Activated CD4-positive, alpha-beta T cell treated with anti-CD3 and anti-CD28 coated beads, Interleukin-2, amount 10 ng/mL, durations not matched to agents 7 days and 5 days (primary cell): ENCODE measurements at places on chromosomes 2 and 18. TPM values are rescaled to one million over a fixed set of nuclear protein-coding genes. Genes with fewer than 3 reads are reported as not detected.

UGT1A10 gene
- total RNA-seq: not detected

DUSP2 gene
- total RNA-seq: 11.9 TPM

CREG2 gene
- 0.31 TPM for total RNA-seq

PLCD4 gene
- 0.15 TPM for total RNA-seq

ERMN gene
- total RNA-seq: 3.5 TPM

PDE1A gene
- not detected for total RNA-seq

IHH gene
- not detected for total RNA-seq

ESPNL gene
- total RNA-seq: 0.05 TPM

SLC5A7 gene
- not detected for total RNA-seq

CD8B2 gene
- total RNA-seq: not detected

- H3K27ac ChIP-seq: no peak overlapping the region
- peak; percentile 40 for DNase-seq
- H3K27me3 ChIP-seq: no peaks in the 10 kb centered on the region
- peaks cover 25% of the 10 kb centered on the region for H3K36me3 ChIP-seq
Measured at GRCh38 chr2:121356058-121356640, 71.1 kb upstream of the TFCP2L1 start.

DNA sequence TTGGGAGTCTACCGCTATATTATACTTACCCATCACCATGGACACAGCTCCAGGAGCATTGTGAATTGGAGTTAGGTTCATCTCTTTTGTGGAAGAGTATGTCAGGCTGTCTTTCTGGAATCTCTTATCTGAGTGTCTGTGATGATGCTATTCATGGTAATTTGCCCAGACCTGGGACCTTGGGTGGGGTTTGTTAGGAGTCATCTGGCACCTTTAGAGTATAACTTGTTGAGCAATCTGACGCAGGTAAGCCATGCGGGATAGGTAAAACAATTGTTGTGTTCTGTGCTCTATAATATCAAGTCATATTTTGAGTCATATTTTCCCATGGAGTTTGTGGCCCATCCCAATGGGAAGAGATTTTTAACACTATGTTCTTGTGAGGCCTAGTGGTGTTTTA lies 49.7 kb upstream of the MAPRE2 start:
- no peaks in the 10 kb centered on the region for H3K27me3 ChIP-seq
- no peaks in the 10 kb centered on the region for H3K4me1 ChIP-seq
- H3K4me3 ChIP-seq: no peak overlapping the region
- DNase-seq: no peak
- H3K36me3 ChIP-seq: no peaks in the 10 kb centered on the region
- no peak overlapping the region for H3K27ac ChIP-seq

GRCh38 chr2:43486603-43487002 lies 109.2 kb downstream of the THADA start:
- no peaks in the 10 kb centered on the region for H3K27me3 ChIP-seq
- H3K27ac ChIP-seq: no peak overlapping the region
- no peak for DNase-seq
- no peak overlapping the region for H3K4me3 ChIP-seq
- H3K4me1 ChIP-seq: peaks cover 12% of the 10 kb centered on the region

- no peak for DNase-seq
- no peak overlapping the region for H3K27ac ChIP-seq
- H3K27me3 ChIP-seq: peaks cover 9% of the 10 kb centered on the region
- H3K4me3 ChIP-seq: no peak overlapping the region
- H3K4me1 ChIP-seq: no peaks in the 10 kb centered on the region
- no peaks in the 10 kb centered on the region for H3K36me3 ChIP-seq
Measured at GRCh38 chr2:205427112-205427511, 255.2 kb upstream of the NRP2 start.

- H3K36me3 ChIP-seq: peaks cover 6% of the 10 kb centered on the region
- DNase-seq: no peak
- no peak overlapping the region for H3K27ac ChIP-seq
- peaks cover 28% of the 10 kb centered on the region for H3K4me1 ChIP-seq
- H3K27me3 ChIP-seq: no peaks in the 10 kb centered on the region
Measured at GRCh38 chr2:46936566-46936965, 21.0 kb upstream of the MCFD2 start.

DNA sequence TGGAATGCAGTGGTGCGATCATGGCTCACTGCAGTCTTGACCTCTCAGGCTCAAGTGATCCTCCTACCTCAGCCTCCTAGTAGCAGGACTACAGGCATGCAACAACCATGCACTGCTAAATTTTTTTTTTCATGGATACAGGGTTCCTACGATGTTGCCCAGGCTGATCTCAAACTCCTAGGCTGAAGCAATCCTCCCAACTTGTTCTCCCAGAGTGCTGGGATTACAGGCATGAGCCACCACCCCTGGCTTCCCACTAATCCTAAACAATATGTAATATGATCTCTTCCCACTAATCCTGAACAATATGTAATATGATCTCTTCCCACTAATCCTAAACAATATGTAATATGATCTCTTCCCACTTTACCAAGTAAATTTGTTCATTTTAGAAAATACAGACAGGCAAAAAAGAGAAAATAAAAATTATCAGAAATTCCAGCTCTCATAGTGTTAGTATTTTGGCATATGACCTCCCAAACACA lies 33.7 kb upstream of the C18orf32 start:
- no peak for DNase-seq
- H3K36me3 ChIP-seq: no peaks in the 10 kb centered on the region
- H3K27me3 ChIP-seq: no peaks in the 10 kb centered on the region
- H3K4me1 ChIP-seq: no peaks in the 10 kb centered on the region
- H3K4me3 ChIP-seq: no peak overlapping the region
- H3K27ac ChIP-seq: no peak overlapping the region

DNA sequence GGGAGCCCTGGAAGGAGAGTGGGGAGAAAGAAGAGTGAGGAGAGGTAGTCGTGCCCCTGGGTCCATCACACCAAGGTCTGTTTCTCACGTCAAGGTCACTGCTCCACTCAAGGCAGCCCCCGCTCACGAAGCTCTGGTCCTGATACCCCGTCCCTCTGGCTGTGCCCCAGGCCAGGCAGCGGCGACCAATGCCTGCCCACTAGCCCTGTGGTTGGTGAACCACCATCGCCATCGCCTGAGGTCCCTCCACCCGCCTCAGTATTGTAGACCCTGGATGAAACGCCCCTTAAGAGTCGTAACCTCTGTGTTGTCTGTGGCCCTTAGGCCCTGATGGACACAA lies 378.3 kb upstream of the MYT1L start:
- no peak overlapping the region for H3K4me3 ChIP-seq
- H3K4me1 ChIP-seq: peaks cover 3% of the 10 kb centered on the region
- H3K27me3 ChIP-seq: no peaks in the 10 kb centered on the region
- no peak for DNase-seq
- H3K27ac ChIP-seq: no peak overlapping the region

DNA sequence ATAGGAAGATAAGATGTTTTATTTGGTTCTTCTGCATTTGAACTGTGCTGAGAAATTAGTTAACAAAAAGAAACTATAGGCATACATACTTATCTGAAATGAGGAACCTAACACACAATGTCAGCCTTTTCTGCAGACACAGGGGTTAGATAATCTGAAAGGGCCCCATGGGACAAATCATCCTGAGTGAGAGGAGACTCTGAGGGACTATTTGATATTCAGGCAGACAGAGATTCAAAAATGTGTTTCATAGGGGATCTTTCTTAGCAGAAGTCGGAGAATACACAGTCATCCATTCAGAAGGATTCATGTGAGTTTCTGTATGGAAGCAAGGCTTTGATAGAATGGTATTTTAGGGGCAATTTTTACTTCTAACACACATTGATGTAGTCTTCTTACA lies 79.1 kb downstream of the NCKAP5 start:
- DNase-seq: no peak
- H3K4me1 ChIP-seq: no peaks in the 10 kb centered on the region
- H3K27me3 ChIP-seq: no peaks in the 10 kb centered on the region
- no peaks in the 10 kb centered on the region for H3K36me3 ChIP-seq
- no peak overlapping the region for H3K4me3 ChIP-seq

- no peak overlapping the region for H3K4me3 ChIP-seq
- no peaks in the 10 kb centered on the region for H3K27me3 ChIP-seq
- no peaks in the 10 kb centered on the region for H3K4me1 ChIP-seq
- no peak for DNase-seq
- no peaks in the 10 kb centered on the region for H3K36me3 ChIP-seq
Measured at GRCh38 chr2:137255990-137256389, 490.6 kb downstream of the THSD7B start.

GRCh38 chr2:113780472-113780871 lies 24.0 kb upstream of the SLC35F5 start:
- H3K27me3 ChIP-seq: no peaks in the 10 kb centered on the region
- H3K4me1 ChIP-seq: no peaks in the 10 kb centered on the region
- no peak for DNase-seq
- H3K4me3 ChIP-seq: no peak overlapping the region

DNA sequence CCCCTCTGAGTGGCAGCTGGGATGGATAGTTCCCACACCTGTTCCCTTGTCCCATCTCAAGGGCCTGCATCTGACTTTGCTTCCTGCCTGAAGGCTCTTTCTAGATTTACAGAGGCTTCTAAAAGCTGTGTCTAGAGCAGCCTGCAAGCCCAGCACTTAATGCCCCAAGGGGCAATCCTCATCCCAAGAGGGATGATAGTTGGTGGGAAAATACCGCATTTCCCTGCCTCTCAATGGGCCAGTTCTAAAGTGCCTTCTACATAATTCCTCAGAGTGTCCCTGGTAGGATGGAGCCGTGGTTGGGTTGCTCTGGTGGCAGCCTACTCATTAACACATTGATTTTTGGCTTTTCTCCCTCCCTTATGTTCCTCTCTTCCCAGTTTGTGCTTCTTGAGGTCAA lies 29.5 kb downstream of the LAMA3 start:
- H3K27me3 ChIP-seq: peaks cover 40% of the 10 kb centered on the region
- H3K4me3 ChIP-seq: no peak overlapping the region
- DNase-seq: no peak

DNA sequence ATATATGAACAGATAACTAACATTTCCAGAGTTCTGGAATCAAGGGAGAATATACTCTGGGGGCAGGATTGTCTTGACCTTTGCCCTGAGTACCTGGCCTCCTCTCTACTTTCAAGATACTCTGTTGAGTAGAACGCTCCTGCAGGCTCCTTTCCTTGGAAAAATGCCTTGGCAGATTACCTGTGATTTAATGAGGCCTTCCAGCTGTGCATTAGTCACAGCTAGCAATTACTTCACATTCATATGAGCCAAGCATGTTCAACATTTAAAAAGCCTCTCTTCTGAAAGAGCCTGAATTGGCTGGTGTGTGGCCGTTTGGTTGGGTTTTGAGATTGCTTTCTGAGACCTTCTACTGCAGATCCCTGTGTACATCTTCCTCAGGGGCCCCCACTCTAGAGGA lies 142.2 kb downstream of the PLCL1 start:
- no peak for DNase-seq
- no peak overlapping the region for H3K27ac ChIP-seq
- peaks cover 25% of the 10 kb centered on the region for H3K4me1 ChIP-seq
- no peaks in the 10 kb centered on the region for H3K27me3 ChIP-seq

DNA sequence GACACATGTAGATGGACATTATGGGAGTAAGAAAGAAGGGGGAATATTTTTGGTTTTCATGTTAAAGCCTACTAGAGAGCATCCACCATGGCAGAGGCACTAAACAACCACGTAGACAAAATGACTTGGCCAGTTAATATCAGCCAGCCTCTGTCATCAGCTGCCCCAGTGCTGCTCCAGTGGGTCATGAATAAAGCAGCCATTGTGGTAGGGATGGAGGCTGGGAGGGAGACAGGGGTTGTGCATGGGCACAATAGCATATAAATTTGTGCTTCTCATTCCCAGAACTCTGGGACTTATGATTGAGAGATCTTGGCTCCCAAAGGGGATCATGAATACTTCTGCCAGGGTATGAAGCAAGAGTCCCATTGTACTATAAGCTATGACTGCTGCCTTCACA lies 31.1 kb upstream of the CXCR4 start:
- DNase-seq: no peak
- no peaks in the 10 kb centered on the region for H3K36me3 ChIP-seq
- peaks cover 15% of the 10 kb centered on the region for H3K4me1 ChIP-seq
- H3K27ac ChIP-seq: no peak overlapping the region
- no peak overlapping the region for H3K4me3 ChIP-seq

- no peaks in the 10 kb centered on the region for H3K36me3 ChIP-seq
- no peak overlapping the region for H3K27ac ChIP-seq
- no peak for DNase-seq
- H3K4me1 ChIP-seq: no peaks in the 10 kb centered on the region
- H3K27me3 ChIP-seq: peaks cover 2% of the 10 kb centered on the region
- no peak overlapping the region for H3K4me3 ChIP-seq
Measured at GRCh38 chr18:74019864-74020263, 127.8 kb downstream of the FBXO15 start.

- H3K4me3 ChIP-seq: no peak overlapping the region
- no peaks in the 10 kb centered on the region for H3K4me1 ChIP-seq
- H3K27me3 ChIP-seq: peaks cover 6% of the 10 kb centered on the region
- no peaks in the 10 kb centered on the region for H3K36me3 ChIP-seq
- H3K27ac ChIP-seq: no peak overlapping the region
- no peak for DNase-seq
Measured at GRCh38 chr2:10935953-10936942, 24.5 kb downstream of the KCNF1 start.

GRCh38 chr18:3055186-3055728 lies 42.3 kb upstream of the LPIN2 start:
- H3K27ac ChIP-seq: no peak overlapping the region
- peaks cover 54% of the 10 kb centered on the region for H3K4me1 ChIP-seq
- DNase-seq: no peak
- H3K4me3 ChIP-seq: no peak overlapping the region
- peaks cover 13% of the 10 kb centered on the region for H3K36me3 ChIP-seq

DNA sequence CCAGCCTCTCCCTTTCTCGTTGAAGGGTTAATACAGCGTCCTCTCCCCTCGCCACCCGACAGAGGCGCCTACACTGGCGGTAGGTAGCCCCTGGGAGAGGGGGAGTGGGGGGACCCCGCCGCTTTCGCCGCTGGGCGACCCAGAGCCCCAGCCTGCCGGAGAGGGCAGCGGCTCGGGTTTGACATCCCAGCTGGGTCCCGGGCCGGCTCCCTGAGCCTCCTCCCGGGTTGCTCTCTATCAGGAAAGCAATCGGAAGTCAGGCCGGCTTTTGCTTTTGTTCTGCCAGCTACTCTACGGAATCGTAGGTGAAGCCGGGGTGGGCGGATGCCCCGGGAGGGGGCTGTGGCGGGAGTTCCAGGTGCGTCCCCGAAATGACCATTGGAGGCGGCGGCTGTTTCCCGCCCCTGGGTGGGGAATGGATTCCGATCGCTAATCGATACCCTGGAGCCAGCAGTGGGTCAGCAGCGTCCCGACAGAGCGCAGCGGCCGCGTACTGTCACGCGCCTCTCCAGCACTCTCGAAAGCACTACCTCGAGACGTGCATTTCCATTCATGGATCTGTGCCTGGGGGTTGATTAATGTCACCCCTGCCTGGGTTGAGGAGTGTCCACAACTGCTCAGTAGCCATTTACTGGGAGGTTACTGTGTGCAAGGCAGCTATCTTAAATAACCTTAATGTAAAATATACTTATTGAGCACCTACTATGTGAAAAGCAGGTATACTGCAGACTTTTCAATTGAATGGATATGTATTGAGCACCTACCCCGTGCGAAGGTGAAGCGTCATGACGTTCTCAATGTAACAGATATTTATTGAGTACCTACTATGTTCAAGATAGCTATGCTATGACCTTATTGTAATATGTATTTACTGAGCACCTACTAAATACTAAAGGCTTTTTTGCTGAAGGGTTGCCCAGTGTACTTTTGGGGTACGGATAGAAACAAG lies 1.1 kb downstream of the MAPK4 start:
- peaks cover 4% of the 10 kb centered on the region for H3K4me1 ChIP-seq
- no peaks in the 10 kb centered on the region for H3K36me3 ChIP-seq
- H3K27ac ChIP-seq: no peak overlapping the region
- peaks cover 57% of the 10 kb centered on the region for H3K27me3 ChIP-seq
- DNase-seq: no peak
- H3K4me3 ChIP-seq: no peak overlapping the region
